Spinal cord (tissue), 10 donors: ENCODE measurements at places on chromosomes 16 and 17.

DNA sequence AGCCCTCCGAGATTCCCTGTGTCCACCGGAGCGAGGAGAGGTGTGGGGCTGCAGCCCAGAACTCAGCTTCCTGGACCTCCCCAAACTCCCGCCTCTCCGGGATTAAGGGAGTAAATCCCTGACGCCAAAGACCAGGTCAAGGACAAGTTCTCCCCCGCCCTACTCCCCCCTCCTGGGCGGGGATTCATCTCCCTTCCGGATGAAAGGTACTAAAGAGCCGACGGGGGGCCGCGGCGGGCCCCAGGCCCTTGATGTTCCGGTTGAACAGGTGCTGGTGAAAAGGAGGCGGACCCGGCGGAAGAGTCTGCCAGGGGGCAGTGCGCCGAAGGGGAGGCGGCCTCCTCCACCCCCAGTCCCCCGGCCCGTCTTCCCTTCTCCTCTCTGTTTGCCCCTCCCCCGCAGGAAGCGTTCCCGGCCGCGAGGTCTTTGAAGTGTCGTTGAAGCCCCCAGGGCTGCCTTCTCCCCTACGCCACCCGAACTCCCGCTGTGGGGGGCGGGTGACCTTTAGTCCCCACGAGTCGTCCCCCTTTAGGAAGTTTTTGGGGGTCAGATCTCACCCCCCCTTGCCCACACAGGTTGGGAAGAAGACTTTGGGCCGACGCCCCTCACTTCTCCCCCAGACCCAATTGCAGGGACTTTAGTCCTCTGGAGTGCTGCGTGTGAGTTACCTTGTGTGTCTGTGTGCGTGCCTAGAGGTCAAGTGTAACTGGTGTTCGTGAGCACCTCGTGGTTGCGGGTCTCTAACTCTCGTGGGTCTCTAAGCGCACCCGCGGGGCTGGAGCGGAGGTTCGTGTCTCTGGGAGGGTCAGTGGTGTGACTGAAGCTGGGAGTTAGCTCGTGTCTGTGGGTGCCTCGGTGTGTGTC, 1.1 kb upstream of the MLLT6 start:
- H3K27me3 ChIP-seq, result peaks cover 19% of the 10 kb centered on the region
- H3K36me3 ChIP-seq, result peaks cover 16% of the 10 kb centered on the region
- no peak for DNase-seq
- peak overlapping the region; percentile 88 for H3K27ac ChIP-seq

- no peaks in the 10 kb centered on the region for H3K36me3 ChIP-seq
- H3K27me3 ChIP-seq, result no peaks in the 10 kb centered on the region
- H3K27ac ChIP-seq, result no peak overlapping the region
- no peak overlapping the region for H3K4me3 ChIP-seq
- no peak for DNase-seq
These were observed 20.4 kb upstream of the NUP93 start for GRCh38 chr16:56709443-56710040.

DNA sequence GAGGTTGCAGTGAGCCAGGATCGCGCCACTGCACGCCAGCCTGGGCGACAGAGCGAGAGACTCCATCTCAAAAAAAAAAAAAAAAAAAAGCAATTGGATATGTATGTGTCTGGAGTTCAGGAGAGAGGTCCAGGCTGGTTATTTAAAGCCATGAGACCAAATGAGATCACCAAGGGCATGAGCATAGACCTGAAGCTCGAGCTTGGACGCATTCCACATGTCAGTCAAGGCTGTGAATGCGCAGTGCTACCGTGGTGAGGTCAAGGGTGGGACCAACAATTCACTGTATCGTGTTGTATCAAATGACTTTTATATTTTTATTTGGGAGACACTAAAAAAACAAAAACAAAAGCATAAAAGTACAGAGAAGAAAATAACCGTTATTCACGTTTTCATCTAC, 29.1 kb upstream of the SPNS2 start:
- H3K27me3 ChIP-seq, result no peaks in the 10 kb centered on the region
- H3K36me3 ChIP-seq, result no peaks in the 10 kb centered on the region
- H3K27ac ChIP-seq, result no peak overlapping the region
- no peak overlapping the region for H3K4me3 ChIP-seq
- H3K4me1 ChIP-seq, result no peaks in the 10 kb centered on the region
- DNase-seq, result no peak

GRCh38 chr17:59406808-59407381, 75.4 kb downstream of the YPEL2 start:
- H3K4me1 ChIP-seq, result peaks cover 14% of the 10 kb centered on the region
- no peak overlapping the region for H3K27ac ChIP-seq
- peak; percentile 57 for DNase-seq

DNA sequence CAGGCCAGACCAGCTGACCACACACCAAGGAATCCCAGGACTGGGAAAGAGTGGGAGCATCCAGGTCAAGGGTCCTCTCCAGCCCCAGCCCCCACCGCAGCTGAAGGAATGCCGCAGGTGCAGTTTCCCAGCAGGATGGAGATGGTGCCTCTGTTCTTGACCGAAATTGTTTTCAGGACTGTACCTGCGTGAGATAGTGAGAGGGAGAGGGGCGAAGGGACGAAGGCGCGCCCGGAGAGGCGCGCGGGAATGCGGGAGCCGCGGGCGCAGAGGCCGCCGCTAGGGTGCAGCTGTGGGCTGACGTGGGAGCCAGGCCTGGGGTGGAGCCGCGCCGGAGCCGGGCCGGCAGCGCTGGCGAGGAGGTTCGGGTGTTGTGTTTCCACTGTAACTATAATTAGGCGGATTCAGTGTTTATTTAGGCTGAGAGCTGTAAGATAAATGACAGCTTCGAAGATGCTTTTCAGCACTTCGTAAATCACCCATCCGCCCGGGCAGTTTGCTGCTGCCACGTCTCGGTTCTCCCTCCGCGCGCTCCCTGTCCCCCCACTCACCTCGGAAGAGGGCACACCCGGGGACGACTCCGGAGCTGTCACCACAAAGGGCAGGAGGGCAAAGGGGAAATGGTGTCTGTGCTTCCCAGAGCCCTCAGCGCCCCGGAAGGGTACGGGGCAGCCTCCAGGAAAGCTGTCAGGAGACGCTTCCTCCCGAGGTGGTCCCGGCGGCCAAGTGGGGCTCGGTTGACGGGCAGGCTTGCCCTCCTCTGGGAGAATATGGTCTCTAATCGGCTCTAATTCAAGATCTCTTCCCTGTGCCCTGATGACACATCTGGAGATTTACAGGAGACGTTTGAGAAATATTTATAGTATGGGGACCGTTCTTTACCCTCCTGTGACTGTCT, 38.2 kb downstream of the HOXB1 start:
- no peaks in the 10 kb centered on the region for H3K36me3 ChIP-seq
- H3K27me3 ChIP-seq, result no peaks in the 10 kb centered on the region
- peak overlapping the region; percentile 53 for H3K4me3 ChIP-seq
- H3K27ac ChIP-seq, result peak overlapping the region; percentile 52

DNA sequence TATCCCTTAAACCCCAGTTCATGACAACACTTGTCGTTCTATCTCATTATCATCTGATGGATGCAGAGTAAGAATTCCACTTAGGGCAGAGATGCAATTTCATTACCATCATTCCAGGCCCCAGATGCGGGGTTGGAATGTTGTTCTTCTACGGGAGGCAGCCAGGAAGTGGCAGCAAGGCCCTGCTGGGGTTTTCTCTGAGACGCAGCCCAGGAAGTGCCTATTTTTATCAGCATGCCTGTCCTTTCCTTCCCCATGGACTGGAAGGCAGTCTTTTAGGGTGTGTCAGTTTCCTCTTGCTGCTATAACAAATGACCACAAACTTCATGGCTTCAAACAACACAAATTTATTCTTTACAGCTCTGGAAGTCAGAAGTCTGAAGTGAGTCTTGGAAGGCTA, 246.6 kb upstream of the DYNLRB2 start:
- H3K4me3 ChIP-seq, result no peak overlapping the region
- H3K27me3 ChIP-seq, result no peaks in the 10 kb centered on the region
- no peak overlapping the region for H3K27ac ChIP-seq
- no peak for DNase-seq
- no peaks in the 10 kb centered on the region for H3K4me1 ChIP-seq

DNA sequence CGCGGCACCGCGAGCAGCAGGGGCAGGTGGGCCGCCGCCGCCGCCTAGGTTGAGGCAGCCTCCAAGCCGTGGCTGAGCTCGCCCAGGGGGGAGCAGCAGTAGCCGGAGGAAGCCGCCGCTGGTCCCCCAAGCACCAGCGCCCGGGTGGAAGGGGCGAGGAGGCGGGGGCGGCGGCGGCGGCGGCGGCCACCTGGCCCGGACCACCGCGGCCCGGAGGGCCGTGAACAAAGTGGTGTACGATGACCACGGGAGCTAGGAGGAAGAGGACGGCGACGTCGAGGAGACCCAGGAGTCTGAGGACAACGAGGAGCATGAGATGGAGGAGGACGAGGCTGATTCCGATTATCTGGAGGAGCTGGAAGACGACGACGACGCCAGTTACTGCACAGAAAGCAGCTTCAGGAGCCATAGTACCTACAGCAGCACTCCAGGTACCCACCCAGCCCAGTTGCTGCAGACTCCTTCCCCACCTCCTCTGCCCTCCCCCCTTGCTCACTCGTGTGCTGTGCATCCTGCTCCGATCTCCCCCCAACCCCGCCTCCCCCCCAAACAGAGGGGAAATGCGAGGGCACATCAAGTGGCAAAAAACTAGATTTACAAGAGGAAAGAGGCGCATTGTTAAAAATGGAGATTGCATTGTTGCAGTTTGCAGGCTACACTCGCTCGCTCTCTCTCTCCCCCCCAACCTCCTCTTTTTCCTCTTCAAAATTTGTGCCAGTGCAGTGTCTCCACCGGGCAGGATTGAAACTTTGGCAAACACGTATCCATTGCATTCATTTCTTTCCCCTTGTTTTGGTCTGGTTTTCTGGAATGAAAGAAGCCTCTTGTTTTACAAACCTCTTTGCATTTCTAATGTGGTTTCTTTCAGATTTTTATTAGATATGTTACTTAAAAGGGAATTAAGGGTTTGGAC, 41.8 kb upstream of the AMZ2 start:
- peaks cover 19% of the 10 kb centered on the region for H3K36me3 ChIP-seq
- H3K4me1 ChIP-seq, result peaks cover 16% of the 10 kb centered on the region
- peaks cover 6% of the 10 kb centered on the region for H3K27me3 ChIP-seq

GRCh38 chr16:49443576-49443975, 70.0 kb downstream of the C16orf78 start:
- H3K4me3 ChIP-seq, result no peak overlapping the region
- no peak overlapping the region for H3K27ac ChIP-seq
- no peaks in the 10 kb centered on the region for H3K36me3 ChIP-seq
- peaks cover 31% of the 10 kb centered on the region for H3K4me1 ChIP-seq

- H3K36me3 ChIP-seq, result no peaks in the 10 kb centered on the region
- no peak overlapping the region for H3K4me3 ChIP-seq
- H3K27ac ChIP-seq, result no peak overlapping the region
- no peak for DNase-seq
- H3K4me1 ChIP-seq, result no peaks in the 10 kb centered on the region
- H3K27me3 ChIP-seq, result no peaks in the 10 kb centered on the region
These were observed 37.3 kb upstream of the MMD start for GRCh38 chr17:55458978-55459377.

DNA sequence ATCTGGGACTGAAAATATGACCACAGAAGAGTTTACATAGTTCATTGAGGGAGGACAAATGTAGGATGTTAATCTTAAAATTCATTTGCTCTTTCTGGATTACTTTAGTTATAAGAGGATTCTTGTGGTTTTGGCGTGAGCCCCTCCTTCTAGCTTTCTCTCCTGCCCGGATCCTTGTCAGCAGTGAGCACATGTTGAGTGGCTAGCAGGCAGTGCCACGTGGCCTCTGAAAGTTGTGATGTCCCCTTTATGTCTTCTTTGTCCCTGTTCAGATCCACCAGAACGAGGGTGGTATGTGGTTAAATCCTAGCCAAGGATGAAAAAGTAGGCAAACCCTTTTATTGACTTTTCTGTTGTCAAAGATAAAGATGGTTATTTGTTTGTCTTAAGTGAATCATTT, 83.8 kb downstream of the GNAO1 start:
- DNase-seq, result no peak
- peaks cover 21% of the 10 kb centered on the region for H3K36me3 ChIP-seq
- H3K4me3 ChIP-seq, result no peak overlapping the region
- no peaks in the 10 kb centered on the region for H3K27me3 ChIP-seq
- no peak overlapping the region for H3K27ac ChIP-seq
- H3K4me1 ChIP-seq, result peaks cover 17% of the 10 kb centered on the region

DNA sequence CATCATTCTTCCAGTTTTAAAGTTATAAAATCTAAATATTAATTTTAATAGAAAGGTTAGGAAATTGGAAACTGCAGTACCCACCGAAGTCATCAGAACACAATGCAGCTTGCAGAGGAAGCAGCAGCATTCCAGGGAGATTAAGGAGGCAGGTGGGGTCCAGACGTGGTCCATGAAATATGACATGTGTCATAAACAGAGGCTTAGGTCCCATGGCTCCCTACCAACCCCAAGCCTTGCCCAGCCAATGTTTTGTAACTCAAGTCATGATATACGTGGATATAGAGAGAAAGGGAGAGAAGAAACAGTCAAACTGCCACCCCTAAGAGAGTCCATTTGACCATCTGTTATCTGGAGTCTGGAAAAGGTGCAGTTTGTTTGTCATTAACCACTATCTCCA, 670.0 kb downstream of the TOX3 start:
- H3K27me3 ChIP-seq, result no peaks in the 10 kb centered on the region
- DNase-seq, result no peak
- no peak overlapping the region for H3K27ac ChIP-seq
- H3K36me3 ChIP-seq, result no peaks in the 10 kb centered on the region
- no peak overlapping the region for H3K4me3 ChIP-seq

DNA sequence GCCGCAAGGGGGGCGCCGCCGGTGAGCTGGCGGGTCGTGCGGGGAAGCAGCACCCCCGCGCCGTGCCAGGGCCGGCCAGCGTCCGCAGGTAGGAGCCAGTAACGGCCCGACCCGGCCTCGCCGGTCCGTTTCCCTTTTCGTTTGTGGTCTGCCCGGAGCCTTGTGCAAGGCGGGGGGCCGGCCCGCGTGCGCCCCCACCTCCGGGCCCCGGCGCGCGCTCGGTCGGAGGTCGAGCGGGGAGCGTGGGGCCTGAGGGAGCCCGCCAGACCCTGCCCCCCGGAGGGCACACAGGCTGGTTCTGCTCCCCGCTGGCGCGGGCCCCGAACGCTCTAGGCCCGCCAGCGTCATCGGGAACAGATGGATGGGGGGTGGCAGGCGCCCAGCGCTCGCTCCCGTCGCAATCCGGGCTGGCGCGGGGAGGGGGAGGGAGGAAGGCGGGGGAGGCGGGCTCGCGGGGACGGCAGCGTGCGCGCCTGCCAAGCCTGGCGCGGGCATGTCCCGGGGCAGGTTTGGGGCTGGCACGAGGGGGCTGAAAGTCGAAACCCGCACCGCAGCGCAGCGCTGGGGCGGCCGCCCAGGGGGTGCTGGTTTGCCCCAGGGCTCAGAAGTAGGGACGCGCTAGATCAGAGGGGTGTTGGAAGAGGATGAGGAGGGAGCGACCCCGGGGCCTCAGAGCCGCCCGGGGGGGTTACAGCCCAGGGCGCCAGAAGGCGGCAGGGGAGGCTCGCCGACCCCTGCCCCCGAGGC, 1.5 kb upstream of the GSE1 start:
- H3K4me3 ChIP-seq, result peak overlapping the region; percentile 40
- H3K36me3 ChIP-seq, result no peaks in the 10 kb centered on the region
- no peak overlapping the region for H3K27ac ChIP-seq
- H3K27me3 ChIP-seq, result peaks cover 17% of the 10 kb centered on the region
- DNase-seq, result peak; percentile 96

GRCh38 chr17:41284043-41284442, 8.5 kb downstream of the KRTAP9-7 start:
- no peaks in the 10 kb centered on the region for H3K27me3 ChIP-seq
- H3K4me3 ChIP-seq, result no peak overlapping the region
- H3K27ac ChIP-seq, result no peak overlapping the region
- H3K36me3 ChIP-seq, result no peaks in the 10 kb centered on the region
- H3K4me1 ChIP-seq, result no peaks in the 10 kb centered on the region

- no peak for DNase-seq
- peaks cover 29% of the 10 kb centered on the region for H3K4me1 ChIP-seq
- H3K27me3 ChIP-seq, result no peaks in the 10 kb centered on the region
- H3K4me3 ChIP-seq, result no peak overlapping the region
- H3K36me3 ChIP-seq, result peaks cover 41% of the 10 kb centered on the region
These were observed 32.6 kb downstream of the KDM8 start for GRCh38 chr16:27235938-27236245.

- no peaks in the 10 kb centered on the region for H3K27me3 ChIP-seq
- no peak for DNase-seq
- H3K27ac ChIP-seq, result no peak overlapping the region
- H3K4me1 ChIP-seq, result peaks cover 37% of the 10 kb centered on the region
These were observed 223.1 kb downstream of the SEC14L1 start for GRCh38 chr17:77363821-77364361.
